ENCODE measurements at places on chromosomes 2 and 18. TPM values are rescaled to one million over a fixed set of nuclear protein-coding genes. Genes with fewer than 3 reads are reported as not detected.

C1QL2 gene
- not detected for total RNA-seq

SKOR2 gene
- total RNA-seq: not detected

- no peaks in the 10 kb centered on the region for H3K36me3 ChIP-seq
- no peak overlapping the region for H3K27ac ChIP-seq
- DNase-seq: no peak
- H3K4me3 ChIP-seq: no peak overlapping the region
- H3K4me1 ChIP-seq: no peaks in the 10 kb centered on the region
These were observed 12.4 kb downstream of the SLC8A1 start for GRCh38 chr2:40439473-40439872.

DNA sequence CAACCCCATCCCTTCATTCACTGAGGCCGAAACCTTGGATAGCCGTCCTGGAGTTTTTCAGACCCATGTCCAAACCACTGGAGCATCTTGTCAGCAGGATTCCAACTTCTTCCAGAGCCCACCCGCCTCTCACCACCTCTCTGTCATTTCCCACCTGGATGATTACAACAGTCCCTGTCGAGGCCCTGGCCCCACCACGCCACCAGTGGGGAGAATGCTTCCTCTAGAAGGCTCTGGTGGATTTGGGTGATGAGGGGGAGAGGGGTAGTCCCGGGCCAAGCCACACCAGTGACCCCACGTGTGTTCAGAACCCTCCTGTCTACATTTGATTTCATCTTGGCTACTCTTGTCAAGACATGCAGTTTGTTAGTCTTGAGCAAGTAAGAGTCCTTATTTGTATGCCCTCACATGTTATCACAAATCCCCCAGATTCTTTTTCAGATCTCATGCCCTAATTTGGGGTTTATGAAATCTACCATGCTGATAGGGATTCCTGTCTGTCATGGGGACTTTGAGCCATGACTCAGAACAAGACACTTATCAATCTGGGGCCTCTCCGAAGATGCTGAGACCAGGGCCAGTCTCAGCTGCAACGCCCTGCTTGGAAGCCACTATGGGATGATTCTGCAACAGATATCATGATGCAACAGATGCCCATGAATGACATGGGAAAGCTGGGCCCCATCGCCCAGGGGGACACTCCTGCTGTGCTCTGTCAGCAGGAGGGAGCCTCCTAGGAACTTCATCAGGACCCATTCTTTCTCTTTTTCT, 186.1 kb downstream of the ZFP36L2 start:
- no peaks in the 10 kb centered on the region for H3K36me3 ChIP-seq
- DNase-seq: no peak
- no peak overlapping the region for H3K27ac ChIP-seq

- H3K4me1 ChIP-seq: peaks cover 23% of the 10 kb centered on the region
- no peak overlapping the region for H3K4me3 ChIP-seq
- no peak for DNase-seq
- H3K27me3 ChIP-seq: no peaks in the 10 kb centered on the region
These were observed 24.4 kb downstream of the FBXO15 start for GRCh38 chr18:74123200-74123599.

- no peaks in the 10 kb centered on the region for H3K27me3 ChIP-seq
- H3K4me3 ChIP-seq: no peak overlapping the region
- DNase-seq: no peak
These were observed 47.6 kb upstream of the TTC39C start for GRCh38 chr18:23966909-23967308.

STPG4 gene
- not detected for total RNA-seq

RTP5 gene
- 0.29 TPM for total RNA-seq

- no peak overlapping the region for H3K4me3 ChIP-seq
- no peak overlapping the region for H3K27ac ChIP-seq
- no peak for DNase-seq
- H3K27me3 ChIP-seq: peaks cover 12% of the 10 kb centered on the region
- no peaks in the 10 kb centered on the region for H3K4me1 ChIP-seq
- no peaks in the 10 kb centered on the region for H3K36me3 ChIP-seq
These were observed 183.0 kb downstream of the NYAP2 start for GRCh38 chr2:225582355-225583116.

DNA sequence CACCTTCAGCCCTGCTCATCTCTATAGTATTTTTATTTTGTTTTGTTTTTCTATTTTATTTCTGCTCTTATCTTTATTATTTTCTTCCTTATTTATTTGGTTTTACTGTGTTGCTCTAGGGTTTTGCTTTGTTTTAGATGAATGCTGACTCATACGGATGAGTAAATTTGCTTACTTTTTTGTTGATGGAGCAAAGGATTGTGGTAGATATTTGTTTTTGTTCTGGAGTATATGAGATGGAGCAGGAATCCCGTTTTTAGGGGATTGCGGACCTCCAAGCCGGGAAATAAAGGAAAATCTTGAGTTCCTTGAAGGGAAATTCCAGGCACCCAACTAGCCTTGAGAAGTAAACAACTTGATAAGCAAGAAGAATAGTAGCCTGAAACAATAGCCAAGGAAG, 15.3 kb upstream of the COLEC12 start:
- H3K36me3 ChIP-seq: no peaks in the 10 kb centered on the region
- H3K27me3 ChIP-seq: peaks cover 4% of the 10 kb centered on the region
- no peak for DNase-seq

GRCh38 chr2:4745056-4745991, 946.9 kb upstream of the SOX11 start:
- DNase-seq: no peak
- no peaks in the 10 kb centered on the region for H3K4me1 ChIP-seq
- H3K27ac ChIP-seq: no peak overlapping the region
- H3K4me3 ChIP-seq: no peak overlapping the region
- no peaks in the 10 kb centered on the region for H3K27me3 ChIP-seq
- no peaks in the 10 kb centered on the region for H3K36me3 ChIP-seq

DNA sequence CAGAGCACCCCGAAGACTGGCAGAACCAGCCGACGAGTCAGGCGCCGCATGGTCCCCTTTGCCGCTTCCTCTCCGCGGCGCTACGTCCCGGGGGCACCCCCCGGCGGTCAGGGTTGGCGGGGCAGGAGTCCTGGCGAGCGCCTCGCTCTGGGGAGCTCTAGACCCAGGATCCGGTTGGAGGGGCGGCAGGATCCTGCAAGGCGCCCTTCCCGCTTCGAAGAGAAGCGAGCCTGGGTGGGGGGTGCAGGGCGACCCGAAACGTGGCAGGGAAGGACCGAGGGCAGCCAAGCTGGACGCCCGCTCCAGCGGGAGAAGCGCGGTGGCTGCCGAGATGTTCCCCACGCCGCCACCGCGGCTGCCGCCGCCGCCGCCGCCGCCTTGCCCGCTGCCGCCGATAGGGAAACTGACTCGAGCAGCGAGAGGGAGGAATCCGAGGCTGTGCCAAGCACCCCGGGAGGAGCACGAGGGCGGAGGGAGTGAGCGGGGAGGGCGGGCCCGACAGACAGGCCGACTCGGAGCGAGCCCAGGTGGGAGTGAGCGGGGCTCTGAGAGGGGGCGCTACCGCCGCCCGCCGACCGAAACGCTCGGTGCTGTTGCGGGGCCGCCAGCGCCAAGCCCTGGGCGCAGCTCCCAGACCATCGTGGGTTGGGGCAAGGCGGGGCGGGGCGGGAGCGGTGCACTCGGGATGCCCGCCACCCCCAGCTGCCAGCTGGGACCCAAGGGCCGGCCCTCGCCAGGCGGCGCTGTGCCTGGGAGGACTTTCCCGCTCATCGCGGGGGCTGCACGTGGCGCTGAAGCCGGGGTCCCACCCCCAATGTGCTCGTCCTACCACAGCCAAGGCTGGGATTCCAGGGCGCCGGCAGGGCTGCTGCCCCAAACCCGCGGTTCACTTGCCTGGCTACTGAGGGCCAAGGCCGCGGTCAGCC, at the start of gene GALNT14:
GALNT14 (minus strand) TSS at position 404 of the 926 bp plus-strand sequence; CDS start at position 50, 354 bp downstream.
- H3K27me3 ChIP-seq: peaks cover 51% of the 10 kb centered on the region
- peak within 1 kb of the TSS; percentile 62 for H3K27ac ChIP-seq
- peaks cover 8% of the 10 kb centered on the region for H3K4me1 ChIP-seq
- H3K4me3 ChIP-seq: peak within 1 kb of the TSS; percentile 67

SAG gene
- total RNA-seq: not detected

GRCh38 chr2:50879457-50879856, 152.5 kb downstream of the NRXN1 start:
- H3K27me3 ChIP-seq: no peaks in the 10 kb centered on the region
- no peak for DNase-seq
- H3K4me3 ChIP-seq: no peak overlapping the region
- H3K36me3 ChIP-seq: no peaks in the 10 kb centered on the region

GRCh38 chr18:52747869-52748268, 407.9 kb downstream of the DCC start:
- H3K27ac ChIP-seq: no peak overlapping the region
- no peak overlapping the region for H3K4me3 ChIP-seq
- H3K36me3 ChIP-seq: no peaks in the 10 kb centered on the region
- DNase-seq: no peak
- H3K27me3 ChIP-seq: no peaks in the 10 kb centered on the region

BOLL gene
- not detected for total RNA-seq

FOXI3 gene
- not detected for total RNA-seq

GRCh38 chr2:221347471-221347870, 224.6 kb downstream of the EPHA4 start:
- no peaks in the 10 kb centered on the region for H3K36me3 ChIP-seq
- H3K4me3 ChIP-seq: no peak overlapping the region
- no peak for DNase-seq

DNA sequence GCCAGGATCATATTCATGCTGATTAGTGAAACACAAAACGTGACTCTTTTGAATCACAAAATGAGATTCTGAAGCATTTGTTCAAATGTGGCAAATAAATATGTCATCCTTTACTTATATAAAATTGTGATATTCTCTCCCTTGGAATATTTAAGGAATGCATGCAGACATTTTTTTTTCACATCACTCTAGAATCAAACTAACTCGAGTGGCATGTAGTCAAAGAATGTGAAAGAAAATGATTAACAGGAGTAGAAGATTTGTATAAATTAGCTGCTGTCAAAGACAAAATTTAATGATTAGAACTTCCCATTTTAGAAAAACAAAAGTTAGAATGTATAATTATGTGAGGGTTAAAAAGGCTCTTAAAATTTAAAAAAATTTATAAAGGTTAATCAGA, 721.0 kb upstream of the FAM98A start:
- no peaks in the 10 kb centered on the region for H3K27me3 ChIP-seq
- no peak for DNase-seq
- H3K4me1 ChIP-seq: no peaks in the 10 kb centered on the region

DNA sequence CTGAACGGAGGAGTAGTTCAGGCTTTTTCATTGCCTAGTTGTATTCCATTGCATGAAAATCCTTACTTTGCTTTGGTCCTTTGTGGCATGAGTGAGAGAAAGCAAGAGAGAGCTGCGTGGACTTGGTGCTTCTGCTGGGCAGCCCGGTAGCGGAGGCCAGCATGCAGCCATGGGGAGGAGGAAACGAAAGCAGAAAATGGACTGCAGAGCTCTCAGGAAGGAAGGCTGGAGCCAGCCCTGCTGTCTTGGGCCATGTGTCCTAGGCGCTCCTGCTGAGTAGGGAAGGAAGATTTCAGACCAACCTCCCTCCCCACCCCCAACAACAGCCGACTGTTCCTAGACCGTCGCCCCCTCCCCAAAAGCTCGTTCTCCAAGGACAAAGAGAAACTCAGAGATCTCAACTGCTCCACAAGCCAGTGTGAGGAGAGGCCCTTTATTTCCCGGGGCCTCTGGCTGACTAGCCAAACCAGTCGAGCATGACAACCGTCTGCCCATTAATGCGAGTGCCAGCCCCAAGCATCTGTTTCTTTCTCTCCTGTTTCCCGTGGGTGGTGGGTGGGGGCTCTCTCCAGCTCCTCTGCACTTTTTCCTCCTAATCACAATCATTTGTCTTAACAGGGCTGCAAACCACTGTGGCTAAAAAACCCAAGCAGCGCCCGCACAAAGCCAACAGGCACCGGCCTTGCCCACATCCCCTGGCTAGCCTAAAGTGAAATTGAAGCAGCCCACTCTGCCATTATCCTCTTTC, 66.8 kb upstream of the FZD7 start:
- DNase-seq: no peak
- no peaks in the 10 kb centered on the region for H3K4me1 ChIP-seq
- peaks cover 1% of the 10 kb centered on the region for H3K27me3 ChIP-seq
- no peaks in the 10 kb centered on the region for H3K36me3 ChIP-seq
- no peak overlapping the region for H3K27ac ChIP-seq
- no peak overlapping the region for H3K4me3 ChIP-seq
